Articular chondrocyte of knee joint (primary cell): ENCODE measurements at places on chromosomes 12 and 14. TPM values are rescaled to one million over a fixed set of nuclear protein-coding genes. Genes with fewer than 3 reads are reported as not detected.

CCDC175 gene
- total RNA-seq: not detected in 2 replicates

ASIC1 gene
- 3.6 and 3.7 TPM in 2 replicates for total RNA-seq

FIGNL2 gene
- total RNA-seq: under 0.01 and 0.13 TPM in 2 replicates

RILPL1 gene
- 11.2 and 13.3 TPM in 2 replicates for total RNA-seq

TEP1 gene
- total RNA-seq: 25.0 and 27.2 TPM in 2 replicates
